ENCODE measurements at places on chromosomes 1 and 21. TPM values are rescaled to one million over a fixed set of nuclear protein-coding genes. Genes with fewer than 3 reads are reported as not detected.

Gene FCRL2
- polyA plus RNA-seq = not detected

Gene SERPINC1
- polyA plus RNA-seq = not detected

DNA sequence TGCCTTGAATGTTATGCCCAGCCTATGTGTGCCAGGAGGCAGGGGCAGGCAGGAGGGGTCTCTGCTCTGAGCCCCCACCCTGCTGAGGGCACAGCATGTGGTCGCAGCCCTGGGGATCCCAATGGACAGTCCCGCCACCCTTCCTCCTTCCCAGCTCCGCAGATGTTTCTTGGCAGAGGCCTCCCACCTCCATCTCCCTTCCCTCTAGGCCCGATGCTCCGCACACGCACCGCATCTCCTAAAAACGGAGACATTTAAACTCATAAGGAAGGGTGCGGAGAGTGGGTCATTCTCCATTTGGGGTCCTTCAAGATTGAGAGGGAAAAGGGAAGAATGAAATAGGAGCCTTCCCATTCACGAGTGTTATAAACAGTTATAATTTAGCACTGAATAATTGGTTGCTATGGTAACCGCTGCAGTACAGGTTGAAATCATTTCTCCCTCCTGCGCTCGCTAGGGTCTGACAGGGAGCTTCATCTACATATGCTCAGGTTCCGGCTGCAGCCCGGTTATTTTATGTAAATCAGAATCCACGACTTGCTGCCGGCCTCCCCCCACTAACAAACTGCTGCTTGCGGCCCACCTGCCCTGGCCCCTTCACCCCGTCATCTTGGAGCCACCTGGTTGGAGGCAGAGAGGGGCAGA lies 16.0 kb downstream of the CHD5 start:
- H3K27ac ChIP-seq = no peak overlapping the region
- no peaks in the 10 kb centered on the region for H3K36me3 ChIP-seq
- no peak for DNase-seq
- H3K4me1 ChIP-seq = no peaks in the 10 kb centered on the region
- H3K4me3 ChIP-seq = no peak overlapping the region

GRCh38 chr21:33424214-33424613 lies 21.0 kb downstream of the IFNGR2 start:
- H3K27ac ChIP-seq = no peak overlapping the region
- no peaks in the 10 kb centered on the region for H3K27me3 ChIP-seq
- H3K4me3 ChIP-seq = no peak overlapping the region
- no peaks in the 10 kb centered on the region for H3K36me3 ChIP-seq
- no peaks in the 10 kb centered on the region for H3K4me1 ChIP-seq

- H3K4me1 ChIP-seq = no peaks in the 10 kb centered on the region
- H3K4me3 ChIP-seq = no peak overlapping the region
- H3K27ac ChIP-seq = no peak overlapping the region
- DNase-seq = no peak
- H3K36me3 ChIP-seq = no peaks in the 10 kb centered on the region
- H3K27me3 ChIP-seq = no peaks in the 10 kb centered on the region
Measured at GRCh38 chr1:21823980-21824702, 12.1 kb downstream of the LDLRAD2 start.

- H3K36me3 ChIP-seq = no peaks in the 10 kb centered on the region
- H3K27ac ChIP-seq = no peak overlapping the region
- H3K4me1 ChIP-seq = no peaks in the 10 kb centered on the region
- H3K27me3 ChIP-seq = no peaks in the 10 kb centered on the region
Measured at GRCh38 chr1:211543025-211543424, 35.9 kb downstream of the SLC30A1 start.

GRCh38 chr1:40954626-40955025 lies 24.9 kb upstream of the CTPS1 start:
- no peak for DNase-seq
- no peaks in the 10 kb centered on the region for H3K36me3 ChIP-seq
- no peak overlapping the region for H3K27ac ChIP-seq
- H3K4me1 ChIP-seq = no peaks in the 10 kb centered on the region

DNA sequence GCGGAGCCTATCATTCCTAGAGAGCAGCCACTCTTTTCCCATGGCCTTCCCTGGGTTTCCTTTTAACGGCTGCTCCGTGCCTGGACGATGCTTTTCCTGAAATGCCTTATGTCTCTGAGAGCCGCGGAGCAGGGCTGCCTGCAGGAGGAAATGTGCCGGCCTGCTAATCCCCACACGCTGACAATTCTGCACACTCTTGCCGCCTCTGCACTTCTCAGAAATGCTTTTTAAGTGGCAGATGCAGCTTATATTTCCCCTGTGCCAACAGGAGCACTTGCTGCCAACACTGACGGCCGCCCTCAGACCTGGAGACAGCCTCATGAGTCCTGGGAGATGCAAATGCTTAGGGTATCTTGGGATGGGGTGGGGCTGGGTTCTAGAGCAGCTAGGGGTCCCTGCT lies 253.2 kb downstream of the GRIK3 start:
- no peaks in the 10 kb centered on the region for H3K27me3 ChIP-seq
- H3K36me3 ChIP-seq = no peaks in the 10 kb centered on the region
- no peak overlapping the region for H3K4me3 ChIP-seq
- no peaks in the 10 kb centered on the region for H3K4me1 ChIP-seq
- no peak for DNase-seq
